ENCODE measurements at places on chromosomes 7 and 10. TPM values are rescaled to one million over a fixed set of nuclear protein-coding genes. Genes with fewer than 3 reads are reported as not detected.

Gene AHR
- polyA plus RNA-seq, result 13.1 TPM

Gene CELF2
- 8.8 TPM for polyA plus RNA-seq

Gene FXYD4
- polyA plus RNA-seq, result not detected

Gene INA
- 8.5 TPM for polyA plus RNA-seq
